ENCODE measurements at places on chromosomes 13 and 19.

DNA sequence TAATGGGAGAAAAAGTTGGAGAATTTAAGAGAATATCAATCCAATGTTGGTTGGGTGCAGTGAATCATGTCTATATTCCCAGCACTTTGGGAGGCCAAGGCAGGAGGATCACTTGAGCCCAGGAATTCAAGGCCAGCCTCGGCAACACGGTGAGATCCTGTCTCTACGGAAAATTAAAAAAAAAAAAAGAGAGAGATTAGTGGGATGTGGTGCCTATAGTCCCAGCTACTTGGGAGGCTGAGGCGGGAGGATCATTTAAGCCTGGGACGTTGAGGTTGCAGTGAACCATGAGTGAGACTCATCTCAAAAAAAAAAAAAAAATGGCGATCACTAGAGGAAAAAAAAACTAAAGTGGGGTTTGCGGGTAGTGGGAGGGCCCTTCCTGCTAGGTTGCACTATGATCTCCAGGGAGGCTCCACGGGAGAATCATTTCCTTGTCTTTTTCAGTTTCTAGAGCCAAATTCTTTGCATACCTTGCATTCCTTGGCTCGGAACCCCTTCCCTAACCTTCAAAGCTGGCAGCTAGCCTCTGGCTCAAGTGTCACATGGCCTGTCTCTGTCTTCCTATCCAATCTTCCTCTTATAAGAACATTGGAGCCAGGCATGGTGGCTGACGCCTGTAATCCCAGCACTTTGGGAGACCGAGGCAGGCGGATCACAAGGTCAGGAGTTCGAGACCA lies 5.8 kb upstream of the ERCC2 start:
- DNase-seq: peak; percentile 5

GRCh38 chr19:46976845-46977320 lies 42.8 kb upstream of the NPAS1 start:
- DNase-seq: no peak

DNA sequence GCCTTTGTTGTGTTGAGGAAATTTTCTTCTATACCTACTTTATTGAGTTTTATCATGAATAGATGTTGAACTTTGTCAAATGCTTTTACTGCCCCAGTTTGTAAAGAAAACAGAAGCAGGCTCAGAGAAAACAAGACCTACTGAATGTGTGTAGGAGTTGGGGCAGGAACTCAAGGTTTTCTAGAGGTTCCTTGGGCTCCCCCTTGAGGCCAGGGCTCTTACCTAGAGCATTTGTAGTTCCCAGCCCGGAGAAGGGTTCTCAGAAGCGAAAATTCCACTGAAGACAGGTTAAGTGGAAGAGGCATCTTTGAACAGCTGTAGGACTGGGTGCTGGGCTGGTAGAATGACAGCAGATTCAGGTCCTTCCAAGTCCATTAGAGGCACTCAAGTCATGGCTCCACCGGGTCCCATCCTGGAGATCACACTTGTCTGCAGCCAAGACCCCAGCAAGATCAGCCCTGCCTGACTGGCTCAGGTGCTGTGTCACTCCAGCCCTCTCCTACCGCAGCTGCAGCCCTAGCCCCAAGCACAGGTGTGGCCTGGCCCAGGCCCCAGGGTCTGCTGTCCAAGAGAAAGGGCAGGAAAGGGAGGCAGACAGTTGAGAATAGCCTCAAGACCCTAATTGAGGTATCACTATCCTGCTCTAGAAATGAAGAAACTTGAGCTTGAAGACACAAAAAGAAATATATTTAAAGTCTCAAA lies 425.5 kb downstream of the PCDH20 start:
- DNase-seq: no peak

DNA sequence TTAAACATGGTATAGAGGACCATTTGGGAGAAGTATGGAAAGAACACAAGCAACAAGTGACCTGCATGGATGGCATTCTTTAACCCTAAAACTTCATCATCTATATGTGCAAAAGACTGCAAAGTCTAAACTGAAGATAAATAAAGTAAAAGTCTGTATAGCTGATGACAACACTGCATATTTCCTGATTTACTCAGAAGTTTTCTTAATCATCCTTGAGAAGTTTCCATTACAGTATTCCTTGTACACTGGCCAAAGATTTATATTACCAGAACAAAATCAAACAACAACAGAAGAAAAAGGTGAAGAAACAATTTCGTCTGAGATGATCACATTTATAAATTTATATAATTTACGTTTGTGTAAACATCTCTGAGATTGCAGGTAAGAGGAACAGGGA lies 805.7 kb downstream of the PCDH9 start:
- DNase-seq: no peak

- DNase-seq: no peak
These were observed 73.7 kb downstream of the LACC1 start for GRCh38 chr13:43953370-43953769.

GRCh38 chr19:31349160-31349881 lies at the start of gene TSHZ3:
TSS of gene TSHZ3 (minus strand) at chr19:31349436. CDS start at chr19:31349219, 217 bp downstream.
- DNase-seq: no peak

DNA sequence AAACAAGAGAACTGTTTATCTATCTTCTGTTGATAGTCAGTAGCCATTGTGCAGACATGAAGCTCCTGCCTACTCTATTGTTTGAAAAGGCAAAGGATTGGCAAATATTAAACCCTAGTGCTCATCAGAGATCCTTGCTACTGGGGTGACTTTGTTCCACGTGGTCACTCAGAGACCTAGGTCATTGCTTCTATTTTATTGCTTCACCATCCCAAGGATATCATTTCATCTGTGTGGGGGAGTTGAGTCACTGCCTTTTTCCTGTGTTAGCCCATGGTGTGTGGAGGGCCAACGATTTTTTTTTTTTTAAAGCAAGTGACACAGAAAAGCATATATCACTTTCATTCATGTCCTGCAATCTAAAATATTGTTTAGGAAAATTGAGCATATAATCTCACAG lies 254.1 kb upstream of the RXFP2 start:
- DNase-seq: no peak

DNA sequence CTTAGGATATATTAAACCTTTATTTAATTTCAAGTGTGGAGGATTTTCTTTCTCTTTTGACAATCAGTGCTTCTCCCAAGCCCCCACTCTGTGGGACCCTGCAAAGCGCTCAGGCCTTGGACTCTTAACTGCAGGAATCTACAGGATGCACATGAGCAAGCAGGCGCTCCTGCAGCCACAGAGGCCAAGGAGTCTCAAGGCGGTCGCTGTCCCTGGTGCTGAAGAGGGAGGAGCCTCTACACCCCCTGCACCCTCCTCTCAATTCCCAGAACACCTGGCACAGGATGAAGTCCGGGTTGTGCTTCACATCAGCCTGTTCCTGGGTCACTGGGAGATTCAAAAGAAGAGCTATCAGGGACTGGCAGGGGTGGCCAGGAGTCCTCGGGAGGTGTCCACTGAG lies 13.5 kb downstream of the OR10H4 start:
- DNase-seq: no peak

GRCh38 chr19:47492571-47493377 lies 8.8 kb upstream of the KPTN start:
- no peak for DNase-seq

DNA sequence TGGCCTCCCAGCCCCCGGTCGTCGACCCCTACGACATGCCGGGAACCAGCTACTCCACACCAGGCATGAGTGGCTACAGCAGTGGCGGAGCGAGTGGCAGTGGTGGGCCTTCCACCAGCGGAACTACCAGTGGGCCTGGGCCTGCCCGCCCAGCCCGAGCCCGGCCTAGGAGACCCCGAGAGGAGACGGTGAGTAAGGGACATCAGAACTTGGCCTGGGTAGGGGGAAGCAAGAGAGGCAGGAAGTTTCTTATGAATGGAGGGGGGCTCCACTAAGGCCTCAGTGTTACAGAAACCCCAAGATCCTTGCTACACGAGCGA lies 2.9 kb downstream of the FOSB start:
- no peak for DNase-seq

DNA sequence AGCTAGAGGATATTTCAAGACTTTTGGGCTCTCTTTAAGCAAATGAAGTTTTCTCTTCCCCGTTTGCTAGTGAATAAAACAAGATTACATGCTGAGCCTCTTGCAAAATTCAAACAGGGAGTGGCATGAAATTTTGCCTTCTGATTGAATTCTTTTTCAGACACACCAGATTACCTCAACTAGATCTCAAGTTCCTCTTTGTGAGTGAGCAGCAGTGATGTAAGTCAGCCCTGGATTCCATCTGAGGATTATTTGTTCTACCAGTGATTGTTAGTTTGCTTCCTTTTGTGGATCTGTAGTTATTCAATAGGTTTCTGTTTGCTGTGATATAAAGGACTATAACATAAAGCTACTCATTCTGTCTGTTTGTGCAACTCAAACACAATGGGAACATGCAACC lies 407.7 kb downstream of the LMO7 start:
- no peak for DNase-seq

All from right renal cortex interstitium (tissue), 3 donors.